ENCODE measurements at places on chromosomes 1 and 21.

DNA sequence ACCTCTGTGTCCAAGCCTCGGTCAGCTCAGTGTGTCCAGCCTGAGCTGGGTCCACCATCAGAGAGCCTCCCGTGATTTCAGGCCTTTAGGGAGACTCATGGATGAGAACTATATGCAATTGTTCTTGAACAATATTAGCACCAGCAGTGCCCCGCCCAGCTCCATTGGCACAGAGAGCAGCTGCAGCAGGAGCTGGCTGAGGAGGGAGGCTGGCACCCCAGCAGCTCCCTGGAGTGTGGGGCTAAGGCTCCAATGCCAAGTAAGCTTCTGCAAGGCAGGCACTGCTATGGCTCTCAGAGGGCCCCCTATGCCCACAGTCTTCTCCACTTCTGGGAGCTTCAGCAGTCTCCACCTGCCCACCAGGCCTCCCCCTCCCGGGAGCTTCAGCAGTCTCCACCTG is 593.3 kb downstream of the MATN1 start:
- H3K4me1 ChIP-seq: no peaks in the 10 kb centered on the region
- H3K27ac ChIP-seq: no peak overlapping the region
- H3K4me3 ChIP-seq: no peak overlapping the region

DNA sequence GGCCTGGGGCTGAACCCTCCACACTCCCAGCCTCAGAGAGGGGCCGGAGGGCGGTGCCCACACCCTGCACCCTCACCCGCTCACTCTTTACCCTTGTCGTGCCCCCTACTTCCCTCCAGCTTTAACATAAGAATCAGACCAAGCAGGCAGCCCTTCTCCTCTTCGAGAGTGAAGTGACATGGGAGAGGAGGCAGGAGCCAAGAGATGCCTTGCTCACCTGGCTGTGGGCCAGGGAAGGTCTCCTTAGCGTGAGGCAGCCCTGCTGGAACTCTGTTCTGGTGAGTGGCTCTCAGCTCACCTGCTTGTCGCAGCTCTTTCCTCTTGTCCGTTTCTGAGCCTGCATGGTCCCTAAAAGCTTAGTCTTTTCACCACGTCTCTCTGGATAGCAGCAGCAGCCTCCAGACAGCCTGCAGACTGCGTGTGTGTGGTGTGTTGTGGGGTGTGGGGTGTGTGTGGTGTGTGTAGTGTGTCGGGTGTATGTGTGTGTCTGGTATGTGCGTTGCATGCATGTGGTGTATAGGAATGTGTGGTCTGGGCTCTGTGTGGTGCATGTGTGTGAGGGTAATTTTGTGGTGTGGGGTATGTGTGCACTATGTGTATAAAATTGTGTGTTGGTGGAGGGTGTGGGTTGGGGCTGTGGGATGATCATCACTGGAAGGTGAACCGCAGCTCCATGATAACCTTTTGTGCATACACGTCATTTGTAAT is 86.7 kb downstream of the CCDC185 start:
- no peaks in the 10 kb centered on the region for H3K36me3 ChIP-seq
- no peak overlapping the region for H3K27ac ChIP-seq
- DNase-seq: no peak
- no peak overlapping the region for H3K4me3 ChIP-seq
- H3K4me1 ChIP-seq: no peaks in the 10 kb centered on the region
- H3K27me3 ChIP-seq: peaks cover 22% of the 10 kb centered on the region

DNA sequence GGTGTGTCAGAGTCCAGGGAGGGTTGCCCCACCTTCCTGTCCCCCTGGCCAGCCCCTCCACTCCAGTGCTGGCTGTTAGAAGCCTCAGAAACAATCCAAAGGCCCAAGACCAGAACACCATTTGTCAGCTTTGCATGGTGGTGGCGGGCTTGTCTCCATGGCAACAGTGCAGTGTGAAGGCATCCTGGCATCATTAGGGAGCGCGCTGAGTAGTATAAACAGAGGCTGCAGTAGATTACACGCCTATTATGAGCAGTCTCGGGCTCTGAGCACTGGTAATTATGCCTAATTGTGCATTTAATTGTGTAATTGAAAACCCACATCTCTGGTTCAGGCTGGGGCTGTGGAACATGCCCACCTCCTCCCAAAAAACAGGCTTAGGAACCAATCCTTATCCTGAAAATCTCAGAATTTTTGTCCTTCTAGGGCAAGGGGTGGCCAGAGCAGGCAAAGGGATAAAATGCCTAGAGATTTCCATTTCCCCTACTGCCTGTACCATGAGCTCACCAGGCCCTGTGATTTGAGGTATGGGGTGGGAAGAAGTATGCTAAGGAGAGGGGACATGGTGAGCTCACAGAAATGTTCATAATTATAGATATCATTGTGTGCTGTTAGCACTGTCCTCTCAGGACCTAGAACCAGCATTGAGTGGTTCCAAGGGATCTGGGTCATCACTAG is 11.7 kb downstream of the NKAIN1 start:
- no peak for DNase-seq
- no peaks in the 10 kb centered on the region for H3K36me3 ChIP-seq
- H3K4me3 ChIP-seq: no peak overlapping the region
- no peaks in the 10 kb centered on the region for H3K4me1 ChIP-seq
- H3K27me3 ChIP-seq: no peaks in the 10 kb centered on the region

DNA sequence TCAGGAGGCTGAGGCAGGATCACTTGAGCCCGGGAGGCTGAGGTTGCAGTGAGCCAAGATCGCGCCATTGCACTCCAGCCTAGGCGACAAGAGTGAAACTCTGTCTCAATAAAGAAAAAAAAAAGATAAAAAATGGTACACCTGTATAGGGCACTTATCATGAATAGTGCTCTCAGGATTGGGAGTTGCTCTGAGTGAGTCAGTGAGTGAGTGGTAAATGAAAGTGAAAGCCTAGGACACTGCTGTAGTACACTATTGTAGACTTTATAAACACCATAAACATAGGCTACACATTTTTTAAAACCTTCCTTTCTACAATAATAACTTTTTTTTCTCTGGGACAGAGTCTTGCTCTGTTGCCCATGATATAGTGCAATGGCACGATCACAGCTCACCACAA is 16.8 kb downstream of the PHTF1 start:
- H3K27me3 ChIP-seq: no peaks in the 10 kb centered on the region
- peak overlapping the region; percentile 29 for H3K4me3 ChIP-seq
- DNase-seq: no peak
- peaks cover 30% of the 10 kb centered on the region for H3K36me3 ChIP-seq
- peak overlapping the region; percentile 71 for H3K27ac ChIP-seq

DNA sequence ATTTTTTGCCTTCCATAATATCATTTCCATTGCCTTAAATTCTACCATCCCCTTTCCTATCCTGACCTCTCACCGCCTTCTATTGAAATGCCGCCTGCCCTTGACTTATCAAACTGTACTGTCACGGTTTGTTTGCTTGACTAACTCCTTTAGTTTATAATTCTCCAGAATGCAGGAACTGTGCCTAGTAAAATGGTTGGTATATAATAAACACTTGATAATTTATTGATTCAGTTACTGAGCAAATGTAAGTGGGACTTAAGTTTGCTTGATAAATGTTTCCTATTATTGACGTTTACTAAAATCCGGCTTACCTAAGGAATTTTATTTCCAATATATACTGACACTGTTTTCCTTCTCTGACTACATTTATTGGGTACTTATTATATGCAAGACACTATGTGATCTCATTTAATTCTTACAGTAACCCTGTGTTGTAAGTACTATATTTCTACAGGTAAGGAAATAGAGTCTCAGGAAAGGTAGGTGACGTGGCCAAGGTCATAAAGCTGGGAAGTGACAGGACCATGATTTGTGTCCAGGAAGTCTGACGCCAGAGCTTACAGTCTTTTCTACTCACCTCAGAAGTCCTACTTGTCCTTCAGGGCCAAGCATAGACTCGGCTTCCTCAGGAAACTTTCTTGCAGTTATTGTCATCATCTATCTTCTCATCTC is 35.7 kb downstream of the DPT start:
- no peaks in the 10 kb centered on the region for H3K36me3 ChIP-seq
- no peak overlapping the region for H3K4me3 ChIP-seq
- H3K4me1 ChIP-seq: no peaks in the 10 kb centered on the region
- DNase-seq: no peak
- no peak overlapping the region for H3K27ac ChIP-seq

DNA sequence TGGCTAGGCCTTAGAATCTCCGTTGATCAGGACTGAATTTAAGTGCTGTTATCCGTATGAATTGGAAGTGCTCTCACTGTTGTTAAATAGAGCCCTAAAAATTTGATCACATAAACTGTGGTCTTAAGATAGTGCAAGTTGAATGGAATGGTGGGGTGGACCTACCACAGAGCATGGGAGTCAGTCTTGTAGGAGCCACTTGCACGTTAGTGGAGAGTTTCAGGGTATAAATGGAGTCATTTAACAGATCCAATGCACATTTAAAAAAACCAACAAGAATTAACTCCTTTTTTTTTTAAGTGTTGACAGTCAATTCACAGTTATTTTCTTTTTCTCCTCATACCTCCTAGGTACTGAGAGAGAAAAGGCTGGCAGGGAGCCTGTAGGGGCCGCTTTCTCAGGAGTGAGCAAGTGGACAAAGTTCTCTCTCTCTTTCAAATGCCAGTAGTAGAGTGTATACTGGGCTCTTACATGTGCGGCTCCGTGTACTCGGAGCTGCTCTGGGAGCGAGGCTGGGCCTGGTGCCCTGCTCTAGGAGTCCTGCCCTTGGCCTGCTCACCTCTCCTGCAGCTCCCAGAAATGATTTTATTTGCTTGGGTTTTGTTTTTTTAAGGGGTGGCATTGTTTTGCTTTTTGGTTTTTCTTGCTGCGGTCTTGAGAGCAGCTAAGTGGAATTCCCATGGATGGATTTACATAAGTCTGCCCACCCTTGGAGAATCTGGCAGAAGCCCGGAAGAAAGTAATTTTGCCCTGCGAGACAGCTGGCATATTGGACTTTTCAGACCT is 91.3 kb downstream of the ATP5PO start:
- no peak overlapping the region for H3K27ac ChIP-seq
- no peak overlapping the region for H3K4me3 ChIP-seq
- no peaks in the 10 kb centered on the region for H3K4me1 ChIP-seq

GRCh38 chr1:171805395-171806115 is 24.1 kb downstream of the METTL13 start:
- peak overlapping the region; percentile 12 for H3K4me3 ChIP-seq
- no peaks in the 10 kb centered on the region for H3K27me3 ChIP-seq
- no peak for DNase-seq
- no peak overlapping the region for H3K27ac ChIP-seq
- H3K36me3 ChIP-seq: no peaks in the 10 kb centered on the region

DNA sequence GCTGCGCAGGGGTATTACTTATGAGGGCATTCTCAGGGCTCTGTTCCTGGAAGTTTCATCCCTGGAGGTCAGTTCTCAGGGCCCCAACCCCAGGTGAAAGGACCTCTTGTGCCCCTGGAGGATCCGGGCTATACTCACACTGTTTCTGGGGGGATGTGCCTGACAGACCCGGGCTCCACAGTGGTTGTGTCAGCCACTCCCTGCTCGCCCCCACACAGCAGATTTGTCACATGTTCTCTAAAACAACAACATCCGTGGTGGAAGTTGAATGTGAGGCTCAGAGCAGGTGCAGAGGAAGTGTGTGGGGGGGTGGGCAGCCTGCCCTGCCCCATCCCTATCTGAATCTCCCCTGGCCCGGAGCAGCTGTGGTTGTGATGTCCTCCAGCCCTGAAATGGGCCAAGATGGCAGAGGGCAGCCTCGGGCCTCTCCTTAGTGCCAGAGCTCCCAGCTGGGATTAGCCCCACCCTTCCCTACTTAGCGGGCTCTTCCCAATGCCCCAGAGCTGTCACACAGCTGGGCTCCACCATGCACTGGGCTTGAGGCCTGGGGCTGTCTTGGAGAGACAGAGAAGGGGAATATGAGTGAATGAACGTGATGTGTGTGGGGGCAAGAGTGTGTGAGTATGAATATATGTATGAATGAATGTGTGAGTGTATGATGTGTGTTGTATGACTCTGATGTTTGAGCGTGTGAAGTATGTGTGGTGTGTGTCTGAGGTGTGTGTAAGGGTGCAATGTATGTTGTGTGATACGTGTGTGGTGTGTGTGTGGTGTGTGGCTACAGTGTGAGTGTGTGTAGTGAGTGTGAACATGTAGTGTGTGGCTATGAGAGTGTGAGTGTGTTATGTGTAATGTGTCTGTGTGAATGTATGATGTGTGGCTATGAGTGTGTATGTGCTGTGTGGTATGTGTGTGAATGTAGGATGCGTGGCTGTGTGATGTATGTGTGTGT is 1.5 kb upstream of the FCMR start:
- H3K4me1 ChIP-seq: peaks cover 11% of the 10 kb centered on the region
- H3K4me3 ChIP-seq: no peak overlapping the region
- DNase-seq: peak; percentile 86
- no peak overlapping the region for H3K27ac ChIP-seq
- peaks cover 9% of the 10 kb centered on the region for H3K36me3 ChIP-seq
- H3K27me3 ChIP-seq: no peaks in the 10 kb centered on the region

- no peak overlapping the region for H3K27ac ChIP-seq
- no peak for DNase-seq
- peaks cover 3% of the 10 kb centered on the region for H3K4me1 ChIP-seq
- no peaks in the 10 kb centered on the region for H3K36me3 ChIP-seq
- no peak overlapping the region for H3K4me3 ChIP-seq
Measured at GRCh38 chr1:110243574-110243973, 33.5 kb downstream of the KCNC4 start.

GRCh38 chr1:119544165-119544762 is 37.3 kb downstream of the HSD3B1 start:
- H3K36me3 ChIP-seq: no peaks in the 10 kb centered on the region
- H3K27me3 ChIP-seq: peaks cover 4% of the 10 kb centered on the region
- DNase-seq: no peak
- no peaks in the 10 kb centered on the region for H3K4me1 ChIP-seq
- H3K4me3 ChIP-seq: no peak overlapping the region

DNA sequence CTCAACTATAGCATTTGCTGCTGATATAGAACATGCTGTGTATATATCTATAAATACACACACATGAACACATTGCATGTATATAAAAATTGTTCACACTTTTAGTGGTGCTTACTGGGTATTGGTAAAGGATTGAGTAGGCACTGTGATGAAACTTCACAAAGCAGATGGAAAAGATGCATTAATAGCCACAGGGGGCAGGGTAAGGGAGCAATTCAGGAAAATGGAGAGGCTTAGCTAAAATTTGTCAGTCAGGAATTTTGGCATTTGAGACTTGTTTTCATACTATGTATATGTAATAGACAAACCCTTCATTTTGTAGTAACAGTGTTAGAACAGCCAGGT is 633 bp upstream of the PPFIA4 start:
- H3K4me1 ChIP-seq: peaks cover 22% of the 10 kb centered on the region
- H3K27me3 ChIP-seq: peaks cover 9% of the 10 kb centered on the region

- peaks cover 25% of the 10 kb centered on the region for H3K4me1 ChIP-seq
- no peaks in the 10 kb centered on the region for H3K27me3 ChIP-seq
- DNase-seq: peak; percentile 56
- H3K4me3 ChIP-seq: no peak overlapping the region
- no peak overlapping the region for H3K27ac ChIP-seq
- peaks cover 8% of the 10 kb centered on the region for H3K36me3 ChIP-seq
Measured at GRCh38 chr1:198462365-198463019, 78.0 kb downstream of the ATP6V1G3 start.
